ENCODE measurements at places on chromosomes 5 and 9.

- DNase-seq = no peak
Measured at GRCh38 chr5:59674763-59675162, 218.8 kb downstream of the PDE4D start.

DNA sequence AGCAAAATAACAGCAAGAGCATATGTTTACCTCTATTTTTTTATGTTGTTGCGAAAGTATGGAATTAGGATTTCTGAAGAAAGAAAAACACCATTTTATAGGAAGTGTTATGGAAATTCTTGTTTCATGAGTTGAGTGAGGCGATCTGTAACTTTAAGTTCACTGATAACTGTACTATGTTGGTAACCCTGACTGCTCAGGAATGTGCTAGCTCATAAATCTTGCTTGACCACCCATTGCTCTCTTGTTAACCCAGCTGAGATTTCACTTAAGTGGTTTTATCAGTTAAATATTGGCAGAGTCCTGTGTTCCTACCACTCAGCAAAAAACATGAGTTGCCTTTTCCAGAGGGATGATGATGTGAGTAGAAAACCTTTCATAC is 91.1 kb upstream of the STARD4 start:
- DNase-seq = no peak

- no peak for DNase-seq
Measured at GRCh38 chr5:171623551-171624097, 162.0 kb upstream of the SMIM23 start.

DNA sequence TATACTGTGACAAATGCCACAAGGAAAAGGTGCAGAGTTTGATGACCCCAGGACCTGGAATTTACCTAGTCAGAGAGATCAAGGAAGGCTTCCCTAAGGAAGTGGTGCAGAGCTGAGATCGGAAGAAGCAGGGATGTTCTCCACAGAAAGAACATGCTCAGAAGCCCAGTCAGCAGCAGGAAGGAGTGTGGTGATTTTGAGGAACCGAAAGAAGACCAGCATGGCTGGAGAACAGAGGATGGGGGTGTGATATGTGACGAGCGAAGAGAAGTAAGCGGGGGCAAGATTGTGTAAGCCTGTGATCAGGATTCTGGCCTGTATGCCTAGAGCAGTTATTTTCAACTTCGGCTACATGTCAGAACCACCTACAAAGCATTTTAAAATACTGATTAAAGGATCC is 18.7 kb upstream of the PIK3R1 start:
- DNase-seq = no peak

GRCh38 chr5:112646139-112646936 is 91.3 kb upstream of the APC start:
- DNase-seq = no peak

- no peak for DNase-seq
Measured at GRCh38 chr9:22857316-22857715, 410.7 kb downstream of the DMRTA1 start.

DNA sequence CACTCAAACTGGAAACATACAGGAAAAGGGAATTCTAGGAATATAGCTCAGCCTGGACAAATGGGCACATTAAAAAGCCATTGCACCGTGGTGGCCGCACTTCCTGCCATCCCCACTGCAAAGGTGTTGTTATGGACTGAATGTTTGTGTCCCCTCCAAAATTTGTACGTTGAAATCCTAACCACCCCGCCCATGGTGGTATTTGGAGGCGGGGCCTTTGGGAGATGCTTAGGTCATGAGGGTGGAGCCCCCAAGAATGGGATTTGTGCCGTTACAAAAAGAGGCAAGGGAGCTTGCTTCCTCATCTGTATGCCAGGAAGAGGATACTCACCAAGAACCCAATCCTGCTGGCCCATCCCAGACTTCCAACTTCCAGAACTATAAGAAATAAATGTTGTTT is 1.1 kb upstream of the CMBL start:
- DNase-seq = no peak

DNA sequence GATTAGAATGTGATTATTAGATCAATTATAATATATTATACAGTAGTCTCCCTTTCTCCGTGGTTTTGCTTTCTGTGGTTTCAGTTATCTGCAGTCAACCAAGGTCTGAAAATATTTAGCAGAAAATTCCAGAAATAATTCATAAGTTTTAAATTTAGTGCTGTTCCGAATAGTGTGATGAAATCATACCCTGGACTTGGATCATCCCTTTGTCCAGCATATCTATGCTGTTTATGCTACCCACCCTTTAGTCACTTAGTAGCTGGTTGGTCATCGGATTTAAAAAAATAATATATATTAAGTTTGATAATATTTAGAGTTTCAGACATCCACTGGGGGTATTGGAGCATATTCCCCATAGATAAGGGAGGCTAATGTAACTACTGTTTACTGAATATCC is 19.6 kb downstream of the RMI1 start:
- no peak for DNase-seq

- DNase-seq = no peak
Measured at GRCh38 chr5:171776213-171776612, 9.4 kb upstream of the SMIM23 start.

DNA sequence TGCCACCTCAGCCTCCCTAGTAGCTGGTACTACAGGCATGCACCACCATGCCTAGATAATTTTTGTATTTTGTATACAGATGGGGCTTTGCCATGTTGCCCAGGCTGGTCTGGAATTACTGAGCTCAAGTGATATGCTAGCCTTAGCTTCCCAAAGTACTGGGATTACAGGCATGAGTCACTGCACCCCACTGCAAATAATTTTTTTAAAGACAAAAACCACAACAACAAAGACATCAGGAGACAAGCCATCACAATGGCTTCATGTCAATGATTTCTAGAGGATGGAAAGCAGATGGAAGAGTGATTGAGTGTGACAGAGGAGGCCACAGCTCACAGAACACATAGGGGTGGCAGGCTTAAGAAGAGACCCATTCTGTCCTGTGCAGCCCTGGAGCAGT is 97.9 kb upstream of the PCSK1 start:
- DNase-seq = no peak

DNA sequence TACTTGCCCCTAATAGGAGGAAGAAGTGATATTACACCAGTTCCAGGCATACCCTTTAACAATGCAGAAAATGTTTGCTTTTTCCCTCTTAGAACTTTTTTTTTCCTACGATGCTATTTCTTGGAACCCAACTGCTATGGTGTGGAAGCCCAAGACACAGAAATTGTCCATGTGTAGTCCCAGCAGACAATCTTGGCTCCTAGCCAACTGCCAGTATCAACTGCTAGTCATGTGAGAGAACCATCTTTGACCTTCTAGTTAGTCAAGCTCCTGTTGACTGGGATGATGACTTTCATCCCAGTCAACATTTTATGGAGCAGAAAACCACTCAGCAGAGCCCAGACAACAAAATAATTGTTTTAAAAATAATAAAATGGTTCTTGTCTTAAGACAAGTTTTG is 532.4 kb downstream of the TLR4 start:
- no peak for DNase-seq

DNA sequence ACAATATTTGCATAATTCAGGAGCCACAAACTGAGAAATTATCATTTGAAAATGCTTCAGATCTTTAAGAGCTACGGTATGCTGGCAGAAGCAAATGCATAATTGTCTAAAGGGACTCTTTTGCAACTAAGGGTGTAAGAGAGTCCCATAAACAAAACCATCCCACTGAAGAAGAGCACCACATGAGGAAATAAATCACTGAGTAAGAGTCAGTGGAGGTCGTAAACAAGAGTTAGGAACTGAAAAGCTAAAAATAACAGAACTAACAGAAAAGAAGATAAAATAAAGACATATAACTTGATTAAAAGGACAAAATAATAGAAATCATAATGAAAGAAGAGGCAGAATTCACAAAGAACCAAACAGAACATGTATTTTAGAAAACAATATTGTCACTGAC is 3.5 kb upstream of the SMC2 start:
- DNase-seq = no peak

- no peak for DNase-seq
Measured at GRCh38 chr5:174717826-174718455, 6.4 kb upstream of the MSX2 start.

DNA sequence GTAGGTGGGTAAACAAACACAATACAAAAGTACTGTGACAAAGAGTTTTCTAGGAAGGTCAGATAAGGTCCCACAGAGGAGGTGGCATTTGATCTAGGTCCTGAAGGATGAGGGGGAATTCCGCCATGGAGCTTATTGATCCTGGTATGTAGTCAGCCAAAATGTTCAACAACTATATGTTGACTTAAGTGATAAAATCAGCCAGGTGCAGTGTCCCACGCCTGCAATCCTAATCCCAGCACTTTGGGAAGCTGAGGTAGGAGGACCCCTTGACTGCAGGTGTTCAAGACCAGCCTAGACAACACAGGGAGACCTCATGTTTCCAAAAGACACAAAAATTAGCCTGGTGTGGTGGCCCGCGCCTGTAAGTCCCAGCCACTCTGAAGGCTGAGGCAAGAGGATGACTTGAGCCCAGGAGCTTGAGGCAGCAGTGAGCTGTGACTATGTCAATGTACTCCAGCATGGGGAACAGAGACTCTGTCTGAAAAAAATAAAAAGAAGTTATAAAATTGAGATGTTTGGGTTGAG is 46.4 kb upstream of the PLIN2 start:
- no peak for DNase-seq

DNA sequence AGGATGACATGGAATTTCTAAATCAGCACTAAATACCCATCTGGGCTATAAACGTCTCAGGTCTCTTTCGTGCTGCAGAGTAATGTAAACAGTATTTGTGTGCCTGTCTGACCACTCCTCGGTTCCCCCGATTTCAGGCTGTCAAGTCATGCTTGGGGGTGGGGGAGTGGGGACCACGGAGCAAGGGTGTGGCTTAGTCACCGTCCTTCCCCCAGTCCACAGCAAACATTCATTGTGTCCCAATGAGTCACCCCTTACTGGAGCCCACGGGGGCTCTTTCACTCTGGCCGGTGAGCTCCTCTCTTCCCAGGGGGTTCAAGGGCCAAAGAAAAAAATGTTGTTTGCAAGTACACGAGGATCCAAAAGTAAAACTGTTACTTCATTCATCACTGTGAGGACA is 72.4 kb upstream of the ICE1 start:
- DNase-seq = no peak

- DNase-seq = no peak
Measured at GRCh38 chr9:35948901-35949318, 9.0 kb downstream of the OR2S2 start.

DNA sequence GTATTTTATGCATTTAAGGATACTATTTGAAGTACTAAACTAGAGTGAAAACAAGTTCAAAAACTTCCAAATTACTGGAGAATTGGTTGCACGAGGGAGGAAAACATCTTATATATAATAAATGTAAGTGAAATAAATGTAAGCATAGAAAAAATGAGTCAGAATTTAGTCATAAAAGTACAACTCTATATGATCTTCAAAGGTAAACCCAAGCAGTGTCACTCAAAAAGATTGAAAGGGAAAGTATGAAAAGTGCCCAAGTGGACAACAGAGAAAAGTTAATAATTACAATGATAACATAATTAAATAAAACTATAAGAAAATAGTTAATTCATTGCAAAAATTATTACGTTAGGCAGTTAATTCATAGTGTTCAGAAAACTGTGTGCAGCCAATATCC is 2288.5 kb upstream of the C9orf72 start:
- DNase-seq = no peak

DNA sequence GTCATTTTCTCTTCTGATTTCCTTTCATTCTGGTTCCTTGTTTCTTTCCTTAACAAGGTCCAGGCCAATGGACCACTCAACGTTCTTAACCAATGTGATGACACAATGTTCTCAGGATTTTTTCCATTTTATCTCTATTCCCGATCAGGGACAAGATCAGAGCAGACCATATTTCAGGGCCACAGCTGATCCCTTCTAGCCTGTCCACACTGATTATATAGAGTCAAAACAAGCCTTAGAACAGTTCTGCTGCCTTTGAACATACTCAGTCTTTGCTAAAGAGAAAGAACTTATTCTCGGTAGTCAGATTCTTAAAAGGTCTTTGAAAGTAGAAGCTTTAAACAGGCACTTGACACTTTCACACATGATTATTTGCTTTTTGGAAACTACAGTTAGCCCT is 188.4 kb downstream of the ADAMTSL1 start:
- no peak for DNase-seq

DNA sequence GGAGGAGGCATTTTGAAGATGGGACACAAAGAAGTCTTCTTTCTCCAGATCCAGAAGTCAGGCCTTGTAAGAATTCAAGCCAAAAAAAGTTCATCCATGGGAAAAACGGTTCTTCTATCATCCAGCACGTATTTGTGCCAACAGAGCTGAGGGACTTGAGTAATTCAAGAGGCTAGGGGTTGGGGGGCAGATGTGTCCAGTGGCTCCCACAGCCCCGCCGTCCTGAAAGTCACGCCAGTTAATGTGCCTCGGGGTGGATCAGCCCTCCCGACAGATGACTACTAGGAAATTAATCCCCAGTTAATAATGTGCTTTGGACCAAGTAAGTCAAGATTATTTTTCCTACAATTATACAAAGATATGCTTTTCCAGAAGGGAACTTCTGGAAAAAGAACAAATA is 23.4 kb downstream of the NREP start:
- no peak for DNase-seq

- DNase-seq = no peak
Measured at GRCh38 chr9:126561582-126561981, 52.1 kb upstream of the LMX1B start.

All from stimulated activated CD8-positive, alpha-beta memory T cell treated with anti-CD3 and anti-CD28 coated beads, Interleukin-7, amount 100 ng/mL, for 1 hour (primary cell).